ENCODE measurements at places on chromosomes 11 and 22.

DNA sequence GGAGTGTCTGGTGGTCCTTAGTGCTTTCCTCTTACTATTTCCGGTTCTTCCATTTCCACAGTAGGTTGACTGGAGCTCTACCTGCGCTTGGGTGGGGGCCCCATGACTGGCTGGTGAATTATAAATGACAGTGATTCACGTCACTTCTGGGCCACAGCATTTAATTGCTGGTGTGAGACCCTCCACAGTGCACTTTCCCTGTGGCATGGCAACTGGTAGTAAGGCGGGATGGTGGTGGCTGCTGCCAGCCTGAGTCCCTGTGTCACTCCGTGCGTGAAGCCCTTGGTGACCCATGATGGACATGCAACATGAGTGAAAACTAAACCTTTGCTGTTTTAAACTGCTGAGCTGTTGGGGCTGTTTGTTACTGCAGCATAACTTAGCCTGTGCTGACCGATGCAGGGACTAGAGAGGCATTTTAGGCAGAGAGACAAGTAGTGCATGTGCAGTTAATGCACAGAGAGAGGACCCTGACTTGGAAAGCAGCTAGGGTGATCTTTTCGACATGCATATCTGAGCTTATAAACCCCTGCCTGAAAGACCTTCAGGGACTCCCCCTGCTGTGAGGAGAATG lies 3.1 kb downstream of the PRDM11 start:
- DNase-seq: no peak

- no peak for DNase-seq
Measured at GRCh38 chr11:109798521-109798920, 294.7 kb upstream of the ZC3H12C start.

- DNase-seq: no peak
Measured at GRCh38 chr11:68051191-68052136, 12.6 kb downstream of the TCIRG1 start.

DNA sequence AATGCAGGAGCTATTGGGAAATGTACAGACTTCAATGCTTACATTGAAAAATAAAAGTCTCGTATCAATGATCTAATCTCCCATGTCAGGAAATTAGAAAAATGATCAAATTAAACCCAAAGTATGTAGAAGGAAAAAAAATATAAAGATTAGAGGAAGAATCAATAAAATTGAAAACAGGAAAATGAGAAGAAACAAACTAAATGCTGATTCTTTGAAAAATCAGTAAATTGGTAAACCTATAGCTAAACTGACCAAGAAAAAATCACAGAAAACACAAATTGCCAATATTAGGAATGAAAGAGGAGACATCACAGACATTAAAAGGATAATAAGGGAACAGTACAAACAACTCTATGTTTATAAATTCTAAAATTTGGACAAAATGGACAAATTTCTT lies 11.8 kb downstream of the OR2AT4 start:
- no peak for DNase-seq

- DNase-seq: no peak
Measured at GRCh38 chr11:128552783-128553661, 34.3 kb downstream of the ETS1 start.

All from activated CD4-positive, alpha-beta T cell treated with anti-CD3 and anti-CD28 coated beads, Interleukin-2, amount 50 U/mL, for 48 hours (primary cell).